ENCODE measurements at places on chromosomes 3 and 15. TPM values are rescaled to one million over a fixed set of nuclear protein-coding genes. Genes with fewer than 3 reads are reported as not detected.

CA12 gene
- total RNA-seq = 2.9 TPM

ZNF609 gene
- total RNA-seq = 7.1 TPM

WWTR1 gene
- 4.5 TPM for total RNA-seq

TXNRD3 gene
- total RNA-seq = 11.0 TPM

OR5H1 gene
- total RNA-seq = not detected

MEIS2 gene
- total RNA-seq = 10.9 TPM

LTF gene
- total RNA-seq = 0.92 TPM

ARHGEF26 gene
- total RNA-seq = 1.4 TPM

SPATA12 gene
- not detected for total RNA-seq

GRCh38 chr3:182330646-182331045, 462.7 kb upstream of the ATP11B start:
- DNase-seq = no peak

DNA sequence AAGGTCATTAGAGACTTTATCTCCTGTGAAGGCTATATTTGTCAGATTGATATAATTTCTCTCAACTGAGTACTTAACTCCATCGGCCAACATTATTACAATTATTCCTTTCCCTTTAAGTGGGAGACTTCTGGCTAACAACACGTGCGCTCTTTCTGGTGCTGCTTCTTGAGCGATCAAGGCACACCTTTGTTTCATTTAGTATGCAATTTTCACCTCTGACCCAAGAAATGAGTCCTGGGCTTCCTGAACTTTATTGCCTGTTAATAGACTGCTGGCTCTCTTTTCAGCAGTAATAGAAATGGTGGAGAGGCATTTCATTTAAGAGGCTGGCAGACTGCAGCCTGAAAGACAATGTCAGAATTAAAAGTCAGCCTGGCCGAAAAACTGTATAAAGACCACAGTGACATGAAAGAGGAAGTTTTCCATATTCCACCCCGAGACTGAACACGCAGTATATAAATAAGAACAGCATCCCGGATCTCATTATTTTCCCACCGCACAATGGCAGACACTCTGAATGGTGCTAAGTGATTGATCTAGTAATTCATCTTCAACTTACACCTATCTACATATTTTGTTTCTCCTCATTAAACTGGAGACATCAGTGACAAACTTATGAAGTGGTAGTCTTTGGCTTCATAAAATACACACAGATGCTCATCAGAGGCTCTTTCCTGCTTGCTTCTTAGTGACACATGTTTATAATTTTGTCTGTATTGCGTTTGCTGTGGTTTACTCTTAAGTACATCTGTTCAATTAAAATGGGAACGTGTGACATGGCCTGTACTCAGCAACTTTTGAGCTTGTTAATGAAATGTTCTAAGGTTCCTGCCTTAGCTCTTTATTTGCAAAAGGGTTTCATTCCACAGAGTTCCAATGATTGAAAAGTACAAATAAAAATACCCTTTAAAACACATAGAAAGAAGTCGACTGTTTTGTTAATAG, 299.9 kb downstream of the MECOM start:
- no peak for DNase-seq

DNA sequence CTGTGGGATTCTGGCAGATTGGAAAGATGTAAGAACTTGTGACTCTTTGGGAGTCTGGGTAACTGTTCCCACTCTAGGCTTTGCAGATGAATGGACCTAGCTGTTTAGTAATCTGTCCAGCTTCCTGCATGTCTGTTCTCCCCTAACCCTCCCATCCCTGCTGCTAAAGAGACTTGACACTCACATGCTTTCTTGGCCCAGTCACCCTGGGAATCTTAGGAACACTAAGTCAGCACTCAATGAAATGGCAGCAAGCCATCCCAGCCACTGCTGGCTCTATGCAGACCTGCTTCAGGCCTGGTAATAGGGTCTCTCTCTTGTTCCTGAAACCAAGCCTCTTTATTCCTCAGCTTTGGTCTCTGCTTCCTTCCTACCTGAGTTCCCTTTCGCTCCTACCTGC, 63.7 kb upstream of the THSD4 start:
- no peak for DNase-seq

- no peak for DNase-seq
Observed at GRCh38 chr3:17945018-17945798, 202.8 kb upstream of the TBC1D5 start.

DNA sequence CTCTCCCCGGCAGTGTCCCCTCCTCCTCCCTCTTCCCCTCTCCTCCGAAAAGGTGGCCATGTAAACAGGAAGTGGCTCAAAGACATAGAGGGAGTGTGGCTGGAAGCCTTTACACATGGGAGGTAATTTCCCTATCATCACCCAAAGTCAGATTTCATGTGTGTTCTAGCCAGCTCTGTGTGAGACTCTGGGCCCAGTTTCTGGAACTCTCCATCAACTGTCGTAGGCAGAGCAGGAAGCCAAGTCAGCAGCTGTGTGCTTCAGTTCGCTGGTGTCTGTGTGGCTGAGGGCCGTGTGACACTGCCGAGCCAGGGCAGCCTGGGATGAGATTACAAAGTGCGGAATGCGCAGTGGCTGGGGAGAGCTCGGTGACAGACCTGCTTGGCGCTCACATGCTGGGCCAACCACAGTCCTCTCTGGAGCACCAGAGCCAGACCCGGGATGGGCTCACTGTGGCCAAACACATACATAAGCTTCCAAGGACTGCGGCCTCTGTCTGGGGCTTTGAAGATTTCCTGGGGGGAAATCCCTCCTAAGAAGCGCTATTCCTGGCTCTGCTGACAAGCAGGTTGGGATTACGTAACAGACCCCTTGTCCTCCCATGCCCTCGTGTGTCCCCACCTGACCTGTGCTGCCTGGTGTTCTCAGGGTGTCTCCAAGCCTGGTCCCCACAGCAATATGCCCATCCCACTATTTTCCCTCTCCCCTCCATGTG, 50.7 kb downstream of the UMPS start:
- no peak for DNase-seq

DNA sequence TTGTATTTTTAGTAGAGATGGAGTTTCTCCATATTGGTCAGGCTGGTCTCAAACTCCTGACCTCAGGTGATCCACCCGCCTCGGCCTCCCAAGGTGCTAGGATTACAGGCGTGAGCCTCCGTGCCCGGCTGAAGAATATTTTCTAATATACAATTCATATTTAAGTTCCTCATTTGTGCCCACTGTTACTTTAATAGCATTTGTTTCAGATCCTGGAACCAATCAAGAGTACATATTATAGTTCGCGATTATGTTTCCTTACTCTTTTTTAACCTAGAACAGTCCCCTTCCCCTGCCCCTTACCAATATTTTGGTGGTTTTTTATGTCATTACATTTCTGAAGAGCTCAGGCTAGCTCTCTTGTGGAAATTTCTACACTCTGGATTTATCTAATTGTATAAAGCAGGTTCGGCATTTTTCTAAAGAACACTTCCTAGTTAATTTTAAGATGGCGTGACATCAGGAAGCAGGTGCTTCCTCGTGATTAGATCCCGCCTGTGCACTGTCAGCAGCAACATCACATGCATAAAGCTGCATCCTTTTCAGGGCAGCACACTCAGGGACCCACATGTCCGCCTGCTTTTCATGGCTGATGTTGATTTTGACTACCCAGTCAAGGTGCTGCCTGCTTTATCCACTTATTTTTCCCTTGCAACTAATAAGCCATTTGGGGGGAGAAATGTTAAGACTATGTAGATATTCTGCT, 88.7 kb upstream of the EPHB3 start:
- no peak for DNase-seq

DNA sequence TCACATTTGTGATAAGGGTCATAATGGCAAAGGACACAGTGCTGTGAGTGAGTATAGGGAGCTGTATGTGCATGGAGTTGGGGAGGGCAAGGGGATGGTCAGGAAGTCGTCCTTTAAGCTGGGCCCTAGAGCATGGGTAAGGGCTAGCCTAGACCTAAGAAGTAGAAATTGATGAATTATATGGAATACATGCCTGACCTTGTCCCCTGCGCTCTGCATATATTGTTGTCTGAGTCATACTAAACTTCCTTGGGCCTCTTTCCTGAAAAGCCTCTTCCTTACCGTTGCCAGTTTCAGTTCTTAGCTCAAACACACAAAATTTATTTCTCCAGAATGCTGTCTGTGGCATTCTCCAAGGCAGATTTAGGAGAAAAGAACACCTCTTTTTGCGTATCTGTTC, 4.6 kb downstream of the SNRK start:
- no peak for DNase-seq

DNA sequence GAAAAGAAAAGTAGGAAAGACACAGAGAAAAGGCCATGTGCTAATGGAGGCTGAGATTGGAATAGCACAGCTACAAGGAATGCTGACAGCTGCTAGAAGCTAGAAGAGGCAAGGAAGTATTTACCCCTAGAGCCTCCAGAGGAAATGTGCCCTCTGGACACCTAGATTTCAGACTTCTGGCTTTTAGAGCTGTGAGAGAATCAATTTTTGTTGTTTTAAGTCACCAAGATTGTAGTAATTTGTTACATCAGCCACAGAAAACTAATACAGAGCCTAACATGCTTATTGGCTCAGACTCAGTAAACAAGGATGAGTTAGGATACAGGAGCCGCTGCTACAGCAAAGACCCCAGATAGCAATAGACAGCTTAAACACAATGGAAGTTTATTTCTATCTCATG, 33.1 kb upstream of the GLCE start:
- DNase-seq = no peak

DNA sequence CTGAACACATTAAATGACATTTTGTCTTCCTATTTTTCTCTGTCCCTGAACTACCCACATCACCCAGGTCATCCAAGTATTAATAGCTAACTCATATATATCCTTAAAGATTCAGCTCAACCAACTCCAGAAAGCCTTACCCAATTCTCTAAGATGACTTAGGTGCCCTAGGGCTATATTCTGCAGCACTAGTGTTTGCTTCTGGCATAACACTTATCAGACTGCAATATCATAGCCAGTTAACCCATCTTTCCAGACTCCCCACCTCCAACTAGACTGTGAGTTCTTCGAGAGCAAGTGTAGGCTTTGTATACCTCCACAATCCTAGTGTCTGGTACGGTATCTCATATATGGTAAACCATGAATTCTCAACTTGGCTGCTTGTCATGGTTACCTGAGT, 50.7 kb downstream of the SST start:
- DNase-seq = no peak

GRCh38 chr3:130607553-130608154, 90.7 kb downstream of the COL6A6 start:
- DNase-seq = no peak

DNA sequence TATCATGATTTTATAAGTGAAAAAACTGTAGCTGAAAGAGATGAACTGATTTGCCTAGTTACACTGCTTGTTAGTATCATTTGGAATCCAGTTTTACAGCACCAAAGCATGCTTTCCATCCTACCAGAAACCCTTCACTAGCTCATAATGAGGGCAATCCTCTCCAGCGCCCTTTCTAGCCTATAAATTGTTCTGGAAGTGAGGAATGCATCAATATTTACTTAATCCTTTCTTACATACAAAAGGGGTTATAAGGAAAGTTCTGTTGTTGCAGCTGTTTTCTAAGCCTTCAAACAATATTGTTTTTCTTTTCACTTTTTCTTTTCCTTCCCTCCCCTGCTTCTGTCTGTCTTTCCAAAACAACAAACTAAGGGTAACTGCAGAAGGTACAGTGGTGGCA, 11.0 kb upstream of the PCCB start:
- DNase-seq = no peak

GRCh38 chr3:9301091-9301490, 51.6 kb upstream of the SRGAP3 start:
- no peak for DNase-seq

- DNase-seq = no peak
Observed at GRCh38 chr3:152969557-152970300, 134.8 kb downstream of the P2RY1 start.

DNA sequence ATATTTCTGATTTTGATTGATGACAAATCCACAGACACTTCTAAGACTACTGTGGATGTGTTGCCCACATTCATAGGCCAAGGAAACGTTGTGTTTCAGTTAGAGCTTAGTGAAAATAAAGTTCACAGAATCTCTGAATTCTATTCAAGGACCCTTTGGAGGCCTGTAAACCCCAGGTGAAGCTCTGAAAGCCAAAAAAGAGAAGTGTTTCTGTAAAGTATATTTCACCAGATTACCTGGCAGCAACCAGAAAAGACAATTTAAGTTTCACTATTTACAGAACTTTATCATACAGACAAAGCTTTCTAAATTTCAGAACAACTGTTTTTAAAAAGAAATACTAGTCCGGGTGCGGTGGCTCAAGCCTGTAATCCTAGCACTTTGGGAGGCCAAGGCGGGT, 2.6 kb downstream of the CLPX start:
- no peak for DNase-seq

- no peak for DNase-seq
Observed at GRCh38 chr15:33309602-33310276, 1.0 kb upstream of the RYR3 start.

DNA sequence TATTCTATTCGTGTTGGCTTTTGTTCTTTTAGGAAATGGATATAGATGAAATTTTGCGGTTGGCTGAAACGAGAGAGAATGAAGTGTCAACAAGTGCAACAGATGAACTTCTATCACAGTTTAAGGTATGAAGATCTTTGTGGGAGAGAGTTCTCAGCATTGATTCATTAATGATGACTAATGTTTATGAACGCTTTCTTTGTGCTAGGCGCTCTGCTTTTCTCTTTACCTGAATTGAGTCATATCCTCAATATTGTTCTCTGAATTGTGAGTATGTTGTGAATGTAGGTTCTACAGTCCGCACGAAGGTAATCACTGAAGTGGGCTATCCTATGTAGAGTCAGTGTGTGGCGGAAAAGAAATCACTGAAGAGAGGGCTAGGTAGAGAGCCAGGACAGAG, 81.2 kb downstream of the CHD2 start:
- DNase-seq = no peak

GRCh38 chr15:93587059-93587521, 498.1 kb upstream of the RGMA start:
- no peak for DNase-seq

DNA sequence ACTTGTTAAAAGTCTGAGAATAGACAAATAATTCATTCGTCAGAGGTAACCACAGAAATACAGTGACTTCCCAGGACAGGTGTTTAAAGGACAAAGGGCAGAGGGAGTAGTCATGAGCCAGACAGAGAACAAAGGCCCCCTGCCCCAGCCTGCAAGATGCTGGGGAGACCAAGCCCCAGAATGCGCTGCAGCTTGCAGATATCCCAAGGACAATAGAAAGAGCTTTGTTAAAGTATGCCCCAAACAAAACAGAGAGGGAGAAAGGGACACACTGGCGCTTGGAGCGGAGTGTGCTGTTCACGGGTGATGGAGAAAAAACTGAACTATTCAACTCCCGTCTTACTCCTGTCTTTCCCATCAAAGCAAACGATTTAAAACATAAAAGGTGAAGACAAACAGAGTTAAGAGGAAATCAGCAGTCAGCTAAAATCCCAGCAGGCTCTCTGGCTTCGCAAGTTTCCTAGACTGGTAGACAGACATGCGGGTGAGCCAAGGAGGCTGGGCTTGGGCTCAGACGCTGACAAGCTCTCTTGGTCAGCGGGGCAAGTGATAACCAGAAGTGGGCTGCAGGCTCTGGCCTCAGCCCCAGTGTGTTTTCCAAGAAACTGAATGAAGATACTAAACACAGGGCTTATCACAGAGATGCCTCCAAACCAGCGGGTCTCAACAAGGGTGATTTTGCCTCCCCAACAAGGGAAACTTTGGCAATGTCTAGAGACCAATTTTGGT, 130.1 kb downstream of the UACA start:
- no peak for DNase-seq
